ENCODE measurements at places on chromosomes 11 and 22.

- no peak for DNase-seq
These were observed 308.7 kb upstream of the ZC3H12C start for GRCh38 chr11:109784536-109784935.

- DNase-seq: no peak
These were observed 1.4 kb downstream of the RIN1 start for GRCh38 chr11:66334605-66335442.

GRCh38 chr22:38320605-38321402 lies 3.6 kb upstream of the CSNK1E start:
- no peak for DNase-seq

GRCh38 chr22:28052825-28053269 lies 133.8 kb upstream of the PITPNB start:
- no peak for DNase-seq

GRCh38 chr11:110268441-110268840 lies 28.0 kb downstream of the RDX start:
- DNase-seq: no peak

DNA sequence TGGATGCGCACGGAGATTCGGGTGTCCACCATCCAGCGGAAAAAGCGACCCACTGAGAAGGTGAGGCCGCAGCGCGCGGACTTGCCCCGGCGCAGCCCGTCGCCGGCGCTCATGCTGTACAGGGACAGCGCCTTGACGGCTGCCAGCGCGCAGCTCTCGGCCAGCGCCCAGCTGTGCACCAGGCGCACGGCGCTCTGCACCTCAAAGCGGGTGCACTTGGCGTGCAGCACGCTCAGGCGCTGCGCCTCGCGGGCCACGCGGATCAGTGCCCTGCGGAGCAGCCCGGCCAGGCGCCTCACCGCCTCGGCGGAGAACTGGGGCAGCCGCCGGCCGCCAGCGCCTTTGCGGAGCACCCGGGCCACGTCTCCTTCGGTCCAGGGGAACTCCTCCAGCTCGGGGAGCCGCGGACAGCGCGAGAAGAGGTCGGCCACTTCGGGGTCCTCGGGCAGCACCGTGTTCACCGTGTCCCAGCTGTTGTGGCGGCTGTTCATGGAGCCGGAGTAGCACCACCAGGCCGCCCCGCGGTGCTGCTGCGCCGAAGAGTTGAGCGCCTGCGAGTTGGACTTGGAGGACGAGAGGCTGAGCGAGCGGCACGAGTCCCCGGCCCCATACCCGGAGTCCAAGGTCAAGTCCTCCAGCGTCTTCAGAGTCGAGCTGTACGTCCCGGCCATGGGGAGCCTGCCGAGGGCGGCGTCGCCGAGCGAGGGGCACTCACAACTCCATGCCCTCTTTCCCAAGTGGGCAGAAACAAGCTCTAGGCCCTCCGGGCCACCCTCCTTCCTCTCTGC lies 703 bp downstream of the ABTB2 start:
- DNase-seq: peak; percentile 58

- DNase-seq: no peak
These were observed 49.9 kb upstream of the WNT7B start for GRCh38 chr22:46026899-46027210.

- no peak for DNase-seq
These were observed 56.4 kb upstream of the LMO1 start for GRCh38 chr11:8320076-8320475.

DNA sequence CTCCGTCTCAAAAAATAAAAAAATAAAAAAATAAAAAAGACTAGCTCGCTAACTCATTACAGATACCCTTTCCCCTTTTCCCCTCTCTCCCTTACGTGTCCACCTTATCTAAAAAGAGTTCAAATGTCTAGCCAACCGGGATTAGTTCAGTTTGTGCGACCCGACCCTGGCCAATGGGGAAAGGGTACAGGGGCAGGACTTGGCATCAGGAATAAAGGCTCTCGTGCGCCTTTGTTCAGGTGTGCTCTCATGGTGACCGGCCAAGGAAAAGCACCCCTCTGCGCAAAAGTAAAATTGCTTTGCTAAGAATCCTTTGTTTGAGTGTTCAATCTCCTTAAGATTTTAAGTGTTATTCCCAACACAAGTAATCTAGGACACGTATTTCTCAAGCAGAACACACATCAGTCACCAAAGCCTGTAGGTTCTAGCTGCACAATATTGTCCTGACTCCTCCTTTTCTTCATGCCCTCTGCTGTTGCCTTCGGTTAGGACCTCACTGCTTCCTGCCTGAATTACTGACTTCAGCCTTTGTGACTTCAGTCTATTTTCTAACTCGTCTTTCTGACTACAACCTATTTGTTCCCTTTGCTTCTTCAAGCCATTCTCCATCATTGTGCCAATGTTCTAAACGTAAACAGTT lies 20.7 kb upstream of the CECR2 start:
- no peak for DNase-seq

DNA sequence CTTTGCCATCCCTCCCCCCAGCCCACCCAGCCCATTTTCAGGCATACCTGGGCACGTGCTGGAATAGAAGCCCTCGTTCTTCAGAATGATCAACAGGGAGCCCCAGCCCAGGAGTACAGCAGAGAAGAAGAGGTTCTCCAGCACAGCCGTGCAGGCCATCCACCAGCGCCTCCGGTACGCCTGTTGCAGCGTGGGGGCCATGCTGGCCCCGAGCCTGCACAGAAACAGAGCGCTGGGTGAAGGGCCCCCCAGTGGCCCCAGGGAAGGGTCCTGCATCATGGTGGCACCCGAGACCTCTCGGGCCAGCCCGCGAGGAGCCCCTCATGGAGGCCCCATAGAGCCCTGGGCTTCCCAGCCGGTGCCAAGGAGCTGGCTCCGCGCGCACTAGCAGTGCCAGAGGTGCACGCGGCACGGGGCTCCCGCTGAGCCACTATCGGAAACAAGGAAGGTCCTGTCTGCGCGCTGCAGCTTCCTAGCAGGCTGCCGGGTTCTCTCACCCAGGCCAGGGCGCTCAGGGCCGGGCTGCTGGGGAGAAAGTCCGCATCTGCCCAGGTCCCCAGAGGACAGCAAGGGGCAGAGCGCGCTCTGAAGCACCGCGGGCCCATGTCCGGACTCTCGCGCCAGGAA lies 1.5 kb downstream of the SLC43A1 start:
- peak; percentile 55 for DNase-seq

GRCh38 chr22:35766654-35767580 lies 49.2 kb downstream of the APOL5 start:
- DNase-seq: no peak

DNA sequence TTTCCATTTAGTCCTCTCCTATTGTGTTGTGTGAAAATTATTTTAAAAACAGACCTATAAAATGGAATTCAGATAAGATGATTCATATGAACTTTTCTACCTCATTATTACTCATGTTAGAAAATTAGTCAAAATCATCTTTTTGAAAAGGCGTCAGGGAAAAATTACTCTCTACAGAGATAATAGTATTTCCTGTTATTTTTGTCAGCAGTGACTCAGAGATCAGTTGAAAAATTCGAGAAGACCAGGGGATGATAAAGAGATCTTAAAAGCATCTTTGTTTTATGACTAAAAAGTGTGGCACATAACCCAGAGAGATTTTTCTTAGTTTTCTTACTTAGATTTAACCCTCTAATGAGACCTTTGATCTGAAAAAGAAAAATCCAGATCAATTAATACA lies 157.9 kb upstream of the CARD18 start:
- no peak for DNase-seq

DNA sequence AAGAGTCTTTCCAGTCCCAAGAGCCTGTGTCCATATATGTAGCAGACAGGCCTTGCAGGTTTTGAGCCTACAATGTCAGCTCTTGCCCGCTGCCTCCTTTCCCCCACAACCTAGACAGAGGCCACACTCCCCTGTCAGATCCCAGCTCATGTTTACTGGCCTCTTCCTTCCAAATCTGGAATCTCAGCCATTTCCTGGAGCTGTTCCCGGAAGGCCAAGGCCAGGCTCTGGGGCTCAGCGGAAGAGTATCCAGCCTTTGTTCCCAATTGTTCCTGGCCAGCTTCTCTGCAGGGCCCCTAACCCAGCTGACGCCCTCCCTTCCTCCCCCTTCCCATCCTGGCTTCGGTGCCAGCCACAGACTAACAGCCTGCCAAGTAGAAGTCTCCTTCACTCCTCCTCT lies 1.0 kb upstream of the ROBO4 start:
- no peak for DNase-seq

DNA sequence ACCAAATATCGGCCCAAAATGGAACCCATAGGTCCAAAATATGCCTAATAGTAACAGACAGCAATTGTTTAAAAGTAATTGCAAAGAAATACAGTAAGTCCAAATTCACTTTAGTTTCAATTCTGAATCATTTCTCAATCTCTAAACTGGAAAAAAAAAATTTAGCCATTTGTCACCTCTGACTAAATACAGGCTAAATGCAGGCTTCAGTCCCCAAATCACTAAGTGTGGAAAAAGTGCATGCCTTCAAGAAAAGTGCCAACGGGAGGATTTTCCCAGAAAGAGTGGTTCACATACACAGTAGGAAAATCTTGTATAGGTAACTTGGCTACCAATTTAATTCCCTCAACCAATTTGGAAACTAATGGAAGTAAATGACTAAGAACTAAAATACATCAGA lies 35.7 kb downstream of the SIK3 start:
- DNase-seq: no peak

GRCh38 chr11:110892741-110893285 lies 180.6 kb upstream of the ARHGAP20 start:
- no peak for DNase-seq

GRCh38 chr11:101914738-101915426 lies at the start of gene CEP126:
Gene CEP126 (plus strand): TSS chr11:101915010. CDS start chr11:101915285, 275 bp downstream.
- DNase-seq: peak; percentile 94

GRCh38 chr11:5851002-5851401 lies 6.5 kb downstream of the OR52E8 start:
- DNase-seq: no peak

DNA sequence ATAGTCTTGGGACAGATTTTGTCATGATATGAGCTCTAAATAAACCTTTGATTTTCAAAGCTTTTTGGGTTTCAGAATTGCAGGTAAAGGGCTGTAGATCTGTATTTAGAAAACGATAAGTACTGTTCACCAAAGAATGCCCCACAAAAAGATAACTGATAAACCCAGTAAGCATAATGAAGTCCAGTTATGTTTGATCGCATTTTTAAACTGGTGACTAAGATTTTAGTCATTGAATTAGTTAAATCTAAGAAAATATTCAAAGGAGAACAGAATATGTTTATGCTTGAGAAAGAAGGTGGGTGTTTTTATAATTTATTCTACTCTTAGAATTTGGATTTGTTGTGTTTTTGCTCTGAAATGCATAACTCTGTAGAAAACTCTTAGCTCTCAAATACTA lies 11.6 kb downstream of the DEPDC7 start:
- DNase-seq: no peak

- no peak for DNase-seq
These were observed 129.0 kb downstream of the MICAL2 start for GRCh38 chr11:12239396-12239795.

GRCh38 chr11:129536338-129536737 lies 160.7 kb downstream of the BARX2 start:
- no peak for DNase-seq

DNA sequence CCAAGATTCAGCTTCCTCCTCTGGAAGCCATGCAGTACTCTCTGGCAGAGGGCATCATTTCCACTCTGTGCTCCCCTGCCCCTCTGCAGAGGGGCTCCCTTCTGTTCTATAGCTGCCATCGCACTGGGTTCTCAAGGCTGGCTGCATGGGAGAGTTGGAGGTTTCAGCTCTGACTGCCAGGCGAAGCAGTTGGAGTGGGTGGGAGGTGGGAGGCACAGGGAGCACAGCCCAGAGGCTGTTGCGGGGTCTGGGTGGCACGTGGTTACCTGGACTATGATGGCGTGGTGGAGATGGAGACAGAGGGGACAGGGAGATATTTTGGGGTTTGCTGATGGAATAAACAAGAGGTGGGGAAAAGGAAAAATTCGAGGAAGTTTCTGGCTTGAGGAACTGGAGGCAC lies 4.8 kb downstream of the PMM1 start:
- no peak for DNase-seq

DNA sequence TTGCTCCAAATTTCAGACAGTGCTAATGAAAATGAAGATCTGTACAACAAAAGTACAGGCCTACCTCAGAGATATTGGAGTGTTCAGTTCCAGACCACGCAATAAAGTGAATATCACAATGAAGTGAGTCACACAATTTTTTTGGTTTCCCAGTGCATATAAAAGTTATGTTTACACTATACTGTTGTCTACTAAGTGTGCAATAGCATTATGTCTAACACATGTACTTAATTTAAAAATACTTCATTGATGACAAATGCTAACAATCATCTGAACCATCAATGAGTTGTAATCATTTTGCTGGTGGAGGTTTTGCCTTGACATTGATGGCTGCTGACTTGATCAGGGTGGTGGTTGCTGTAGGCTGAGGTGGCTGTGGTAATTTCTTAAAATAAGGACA lies 60.6 kb upstream of the E2F8 start:
- no peak for DNase-seq

GRCh38 chr11:39113606-39114005 lies 2345.8 kb downstream of the LRRC4C start:
- DNase-seq: no peak

DNA sequence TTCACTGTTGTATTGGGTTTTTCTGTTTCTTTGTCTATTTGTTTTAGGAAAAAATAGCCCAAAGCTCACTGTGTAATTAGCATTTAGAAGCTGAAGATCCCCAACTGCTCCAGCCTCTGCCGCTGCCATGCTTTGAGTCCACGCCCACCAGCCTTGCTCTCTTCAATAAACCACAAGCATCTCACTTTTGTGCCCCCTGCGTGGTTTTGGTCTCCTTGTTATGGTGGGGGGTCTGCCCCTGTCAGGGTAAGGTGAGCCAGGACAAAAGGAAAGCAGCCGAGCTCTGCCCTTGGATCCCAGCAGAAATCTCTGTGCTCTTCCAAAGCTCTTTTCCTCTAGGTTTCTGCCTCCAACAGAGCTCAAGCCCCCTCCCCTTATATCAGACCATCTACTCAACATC lies 4.2 kb downstream of the SCGB1A1 start:
- no peak for DNase-seq

DNA sequence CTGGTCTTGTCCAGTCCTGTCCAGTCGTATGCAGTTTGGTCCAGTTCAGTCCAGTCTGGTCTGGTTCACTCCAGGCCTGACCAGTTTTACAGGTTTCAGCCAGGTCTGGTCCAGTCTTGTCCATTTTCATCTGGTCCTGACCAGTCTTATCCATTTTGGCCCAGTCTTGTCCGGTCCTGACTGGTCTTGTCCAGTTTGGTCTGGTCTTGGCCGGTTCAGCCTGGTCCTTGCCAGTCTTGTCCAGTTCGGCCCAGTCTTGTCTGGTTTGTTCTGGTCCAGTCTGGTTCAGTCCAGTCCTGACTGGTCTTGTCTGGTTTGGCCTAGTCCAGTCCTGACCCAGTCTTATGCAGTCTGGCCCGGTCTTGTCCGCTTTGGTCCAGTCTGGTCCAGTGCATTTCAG lies 380.2 kb downstream of the OR4C45 start:
- no peak for DNase-seq

DNA sequence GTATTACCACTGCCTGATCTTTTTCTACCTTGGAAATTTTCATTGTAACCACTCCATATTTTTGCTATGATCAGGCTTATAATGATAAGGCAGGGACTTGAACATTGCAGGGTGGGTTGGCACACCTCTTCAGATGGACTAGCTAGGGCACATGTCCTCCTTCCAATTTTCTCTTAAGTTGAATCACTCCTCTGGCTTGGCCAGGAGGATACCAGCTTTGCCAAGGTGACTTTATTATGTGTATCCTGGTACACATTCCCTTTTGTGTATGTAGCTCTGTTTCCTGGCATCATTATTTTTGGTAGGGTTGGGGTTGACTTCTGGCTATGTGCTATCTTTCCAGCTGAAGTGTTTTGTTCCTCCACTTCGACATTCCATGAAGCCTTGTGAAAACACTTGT lies 8.5 kb upstream of the LDLRAD3 start:
- no peak for DNase-seq
